ENCODE measurements at places on chromosomes 4 and X.

DNA sequence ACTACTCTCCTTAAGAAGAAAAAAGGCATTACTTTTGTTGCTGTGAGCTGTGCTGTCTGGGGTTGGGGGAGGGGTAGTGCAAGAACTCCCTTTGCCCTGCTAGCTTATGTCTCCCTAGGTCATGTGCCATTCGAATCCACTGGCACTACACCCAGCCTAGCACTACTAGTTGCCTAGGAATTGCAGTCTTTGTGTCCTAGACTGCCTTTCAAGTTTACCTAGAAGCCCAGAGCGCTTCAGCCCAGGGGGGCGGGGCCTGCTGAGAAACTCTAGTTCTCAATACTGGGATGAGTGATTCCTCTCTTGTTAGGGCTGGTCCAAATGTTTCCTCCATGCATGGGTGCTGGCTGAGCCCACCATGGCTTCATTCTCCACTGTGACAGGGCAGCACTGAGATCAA lies 1011.5 kb downstream of the PCDH19 start:
- no peak for DNase-seq

DNA sequence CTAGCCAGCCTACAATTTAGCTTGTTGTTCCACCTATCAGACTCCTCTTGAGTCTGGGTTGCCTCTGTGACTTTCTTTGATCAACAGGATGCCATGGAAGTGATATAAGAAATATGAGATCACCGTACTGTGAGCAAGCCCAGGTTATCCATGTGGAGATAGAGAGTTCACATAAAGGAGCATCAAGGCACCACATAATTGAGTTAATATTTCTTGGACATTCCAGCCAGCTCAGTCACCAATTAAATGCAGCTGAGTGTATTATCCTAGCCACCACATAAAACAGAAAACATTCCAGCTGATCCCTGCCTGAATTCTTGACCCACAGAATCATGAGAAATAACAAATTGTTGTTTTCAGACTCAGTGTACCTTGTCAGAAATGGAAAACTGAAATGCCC lies 253.6 kb downstream of the PPP1R2C start:
- no peak for DNase-seq

GRCh38 chr4:30380404-30380998 lies 339.7 kb upstream of the PCDH7 start:
- no peak for DNase-seq

GRCh38 chrX:22365460-22365859 lies 92.7 kb downstream of the CBLL2 start:
- DNase-seq, result no peak

DNA sequence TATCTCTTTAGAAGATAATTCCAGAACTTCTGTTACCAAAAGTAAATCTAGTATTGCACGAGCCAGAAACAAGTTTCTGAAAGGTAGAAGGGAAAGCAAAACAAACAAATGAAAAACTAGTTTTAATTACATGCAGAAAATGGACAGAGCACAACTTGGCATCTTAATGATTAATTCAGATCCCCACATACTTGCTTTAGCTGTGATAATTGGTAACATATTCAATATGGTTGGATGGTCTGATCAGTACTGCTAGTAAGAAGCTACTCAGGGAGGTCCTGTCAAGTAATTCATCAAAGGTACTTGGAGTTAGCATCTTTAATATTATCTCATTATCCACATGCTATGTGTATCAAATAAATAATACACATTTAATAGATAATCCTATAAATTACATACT lies 204.3 kb downstream of the TRAM1L1 start:
- no peak for DNase-seq

GRCh38 chr4:156241896-156242295 lies 288.2 kb upstream of the CTSO start:
- no peak for DNase-seq

- DNase-seq, result no peak
Observed at GRCh38 chrX:73916931-73917667, 354.1 kb downstream of the CHIC1 start.

DNA sequence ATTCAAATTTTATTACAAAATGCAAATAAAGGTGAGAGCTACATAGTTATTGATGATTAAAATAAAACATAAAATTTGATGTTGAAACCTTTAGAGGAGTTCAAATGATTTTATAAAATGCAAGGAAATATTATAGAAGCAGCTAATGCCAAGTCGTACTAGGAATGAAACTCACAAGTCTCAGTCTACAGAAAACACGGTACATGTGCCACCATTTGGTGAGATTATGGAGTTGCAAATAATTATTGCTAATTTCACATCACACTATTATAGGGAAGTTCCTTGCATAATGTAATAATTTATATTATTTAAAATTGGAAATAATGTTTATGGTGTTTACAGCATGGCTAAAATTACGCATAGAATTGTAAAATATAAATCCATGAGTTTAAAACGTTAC lies 1601.7 kb upstream of the TENM3 start:
- no peak for DNase-seq

DNA sequence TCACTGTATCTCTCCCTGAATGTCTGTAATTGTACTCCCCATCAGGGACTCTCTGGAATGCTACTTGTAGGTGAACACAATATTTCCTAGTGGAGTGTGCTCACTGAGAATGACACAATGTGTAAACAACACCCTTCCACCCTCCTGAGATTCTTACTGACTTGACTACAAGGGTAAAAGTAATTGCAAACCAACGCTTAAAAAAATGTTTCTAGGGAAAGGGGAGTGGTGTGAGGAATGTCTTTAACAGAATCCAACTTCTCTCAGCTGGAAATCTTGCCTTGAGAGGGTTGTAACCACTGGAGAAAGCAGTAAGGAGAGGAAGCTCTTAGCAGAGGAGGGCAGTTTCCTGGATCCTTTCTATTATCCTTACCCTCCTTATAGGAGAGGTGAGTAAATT lies 5.1 kb upstream of the RAPGEF2 start:
- DNase-seq, result no peak

- DNase-seq, result no peak
Observed at GRCh38 chr4:145487631-145488030, 6.0 kb downstream of the SMAD1 start.

GRCh38 chrX:13007519-13008188 lies 32.7 kb downstream of the TMSB4X start:
- no peak for DNase-seq

DNA sequence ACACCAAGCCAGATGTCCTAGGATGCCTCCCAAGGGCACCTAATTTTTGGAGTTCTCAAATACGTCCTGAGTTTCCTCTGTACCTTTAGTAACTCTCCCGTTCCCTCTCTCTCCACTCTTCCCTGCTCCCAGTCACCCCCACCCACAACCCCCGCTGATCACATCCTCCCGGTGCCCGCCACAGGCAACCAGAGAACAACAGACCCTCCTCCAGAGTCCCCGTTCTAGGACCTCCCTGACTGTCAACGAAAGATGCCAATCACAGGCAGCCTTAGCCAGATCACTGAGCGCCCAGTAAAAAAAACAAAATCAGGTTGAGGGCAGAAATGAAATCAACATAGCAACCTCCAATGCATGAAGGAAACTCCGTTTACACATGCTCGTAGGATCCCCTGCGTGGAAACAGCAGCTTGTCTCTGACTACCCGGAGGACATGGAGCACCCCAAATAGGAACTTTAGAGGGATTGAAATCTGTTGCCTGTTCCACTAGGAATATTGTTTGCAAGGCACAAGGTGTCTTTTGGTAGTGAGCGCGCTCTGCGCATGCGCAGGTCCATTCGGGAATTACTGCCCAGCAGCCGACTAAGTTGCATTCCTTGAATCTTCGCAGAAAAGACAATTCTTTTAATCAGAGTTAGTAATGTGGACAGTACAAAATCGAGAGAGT lies at the start of gene GABRB1:
TSS of gene GABRB1 (plus strand) at position 557 of the 668 bp plus-strand sequence.
- DNase-seq, result no peak

DNA sequence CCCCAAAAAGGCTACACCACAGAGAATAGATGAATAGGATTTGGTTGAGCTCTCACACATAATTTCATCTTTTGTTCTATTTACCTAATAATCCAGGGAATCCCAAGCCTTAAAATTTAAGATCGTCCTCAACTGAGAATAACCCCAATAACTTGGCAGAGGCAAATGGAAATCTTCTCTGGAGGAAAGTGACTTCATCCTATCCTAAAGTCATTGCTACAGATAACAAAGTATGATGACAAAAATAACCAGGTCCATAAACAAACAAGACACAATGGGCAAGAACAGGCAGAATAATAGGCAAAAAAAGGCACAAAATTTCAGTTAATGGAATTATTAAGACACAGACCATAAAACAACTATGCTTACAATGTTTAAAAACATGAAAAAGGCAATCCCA lies 177.3 kb upstream of the STK26 start:
- DNase-seq, result no peak

GRCh38 chrX:139831675-139832456 lies 101.0 kb downstream of the ATP11C start:
- DNase-seq, result no peak

DNA sequence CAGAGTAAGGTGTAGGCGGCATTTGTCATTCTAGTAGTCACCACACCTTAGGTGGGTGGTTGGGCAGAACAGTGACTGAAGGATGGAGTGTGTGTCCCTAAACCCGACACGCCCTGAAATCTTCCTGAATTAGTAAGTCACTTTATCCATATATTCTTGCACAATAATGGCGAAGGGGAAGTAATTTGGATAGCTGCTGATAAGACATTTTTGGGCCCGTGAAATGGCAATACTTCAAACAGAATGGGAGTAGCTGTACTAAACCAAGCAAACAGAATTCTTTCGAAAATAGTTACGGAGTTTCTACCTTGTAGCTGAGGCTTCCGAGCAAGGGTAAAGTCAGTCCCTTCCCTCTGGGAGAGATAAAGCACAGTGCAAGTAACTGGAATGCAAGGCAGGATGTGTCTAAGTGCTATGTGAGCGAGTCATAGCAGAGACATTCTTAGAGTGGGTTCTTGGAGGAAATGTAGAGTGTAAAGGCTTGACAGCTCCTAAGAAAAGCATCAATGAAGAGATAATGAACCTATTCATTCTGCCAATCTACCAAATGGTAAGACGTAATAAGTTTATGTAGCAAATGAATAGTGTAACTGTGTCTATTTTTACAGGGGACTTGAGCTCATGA lies 72.8 kb downstream of the CLCN5 start:
- DNase-seq, result no peak

GRCh38 chrX:136260776-136261175 lies 9.6 kb upstream of the MAP7D3 start:
- no peak for DNase-seq
